GM12891 (cell line): ENCODE measurements at places on chromosomes 7 and 10.

GRCh38 chr7:50153148-50153547, 60.1 kb upstream of the ZPBP start:
- DNase-seq = no peak

GRCh38 chr7:41374150-41374848, 328.6 kb downstream of the INHBA start:
- no peak for DNase-seq

GRCh38 chr10:36171953-36172940, 530.2 kb upstream of the FZD8 start:
- DNase-seq = no peak

GRCh38 chr10:75464478-75465449, 33.3 kb downstream of the LRMDA start:
- no peak for DNase-seq

GRCh38 chr10:11010582-11010981, 7.1 kb upstream of the CELF2 start:
- no peak for DNase-seq

- DNase-seq = no peak
Observed at GRCh38 chr7:151060113-151060415, 675 bp downstream of the SLC4A2 start.

DNA sequence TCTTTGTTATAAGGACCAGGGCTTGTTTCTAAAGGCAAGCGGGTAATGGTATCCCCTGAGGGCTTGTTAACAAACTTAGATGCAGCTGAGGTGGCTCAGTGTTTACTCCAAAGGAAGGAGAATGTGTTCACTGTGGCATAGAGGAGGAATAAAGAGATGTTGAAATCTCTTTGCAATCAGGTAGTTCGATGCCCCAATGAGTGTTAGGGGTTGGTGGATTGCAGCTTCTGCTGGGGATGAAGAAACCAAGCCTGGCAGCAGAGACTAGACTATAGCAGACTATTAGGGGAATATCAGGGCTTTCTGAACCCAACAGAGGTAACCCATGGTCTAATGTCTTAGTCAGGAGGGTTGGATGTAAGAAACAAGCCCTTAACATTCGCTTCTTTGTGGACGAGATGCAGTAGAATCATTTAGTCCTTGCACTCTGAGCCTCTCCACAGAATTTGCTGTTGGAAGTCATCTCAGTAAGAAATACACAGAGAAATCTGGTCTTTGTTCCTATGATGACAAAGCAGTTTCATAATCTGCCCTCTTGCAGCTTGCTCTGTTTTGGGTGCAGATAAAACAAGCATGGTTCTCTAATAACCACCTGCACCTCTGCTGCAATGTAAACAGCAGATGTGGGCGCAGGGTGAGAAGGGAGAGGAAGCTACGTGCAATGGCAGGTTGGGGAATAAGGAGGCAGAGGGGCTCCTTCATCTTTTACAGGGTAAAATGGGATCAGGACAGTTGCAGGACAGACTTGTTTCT, 108.6 kb downstream of the NRF1 start:
- no peak for DNase-seq

DNA sequence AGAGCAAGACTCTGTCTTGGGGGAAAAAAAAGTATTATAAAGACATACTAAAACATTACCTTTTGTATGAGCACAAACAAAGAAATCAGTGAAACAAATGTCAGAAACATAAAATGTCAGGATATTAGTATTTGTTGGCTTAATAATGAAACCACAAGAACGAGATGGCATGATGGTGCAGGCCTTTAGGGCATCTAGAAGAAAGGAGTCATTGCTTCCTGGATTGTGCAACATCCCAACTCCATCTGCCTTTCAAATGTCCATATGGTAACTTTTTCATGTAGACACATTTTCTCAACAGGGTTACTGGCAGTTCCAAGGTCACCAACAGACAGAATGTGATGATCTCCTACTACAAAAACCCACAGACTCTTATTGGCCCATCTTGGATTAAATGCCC, 96.6 kb downstream of the ZNF248 start:
- no peak for DNase-seq

DNA sequence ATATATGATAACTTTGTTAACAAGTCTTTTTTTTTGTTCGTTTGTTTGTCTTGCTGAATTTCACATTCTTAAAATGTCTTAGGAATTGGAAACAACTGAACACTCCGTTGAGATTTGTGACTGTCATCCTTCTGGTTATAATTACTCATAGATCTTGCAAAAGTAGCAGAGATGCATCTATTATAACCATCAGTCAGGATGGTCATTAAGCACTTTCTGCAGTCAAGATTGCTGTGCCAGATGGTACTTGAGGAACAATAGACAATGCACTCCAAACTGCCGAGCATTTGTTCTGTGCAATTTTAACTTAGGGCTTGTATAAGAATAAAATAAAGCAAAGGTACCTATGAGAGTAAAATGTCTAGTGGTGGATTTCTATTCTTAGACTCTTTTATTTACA, 710.1 kb upstream of the KCND2 start:
- DNase-seq = no peak

DNA sequence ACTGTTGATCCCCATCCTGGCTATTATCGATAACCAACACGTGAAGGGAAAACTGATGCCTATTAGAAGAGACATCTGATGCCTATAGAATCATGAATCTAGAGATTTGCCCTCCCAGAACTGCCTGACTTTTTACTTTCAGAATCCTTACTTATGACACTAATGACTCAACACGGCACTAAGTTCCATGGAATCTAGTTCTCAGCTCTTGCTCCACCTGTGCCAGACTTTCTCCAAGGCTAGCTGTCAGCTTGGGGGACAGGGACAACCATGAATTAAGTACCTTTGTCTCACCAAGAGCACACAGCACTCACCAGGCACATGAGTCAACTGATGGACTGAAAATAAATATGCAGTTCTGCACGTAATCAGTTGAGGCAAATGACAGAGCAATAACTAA, 184.2 kb downstream of the FRMD4A start:
- DNase-seq = no peak

- no peak for DNase-seq
Observed at GRCh38 chr7:120925392-120925791, 25.2 kb upstream of the ING3 start.

- no peak for DNase-seq
Observed at GRCh38 chr7:25103773-25104172, 21.3 kb downstream of the CYCS start.
